Suprapubic skin (tissue), 4 donors: ENCODE measurements at places on chromosomes 6 and 20. TPM values are rescaled to one million over a fixed set of nuclear protein-coding genes. Genes with fewer than 3 reads are reported as not detected.

The AGER gene
- not detected for total RNA-seq

The EBF4 gene
- total RNA-seq: 6.6 TPM

The RWDD2A gene
- 3.5 TPM for total RNA-seq

- no peak for DNase-seq
Observed at GRCh38 chr20:38790200-38791053, 15.1 kb upstream of the PPP1R16B start.

DNA sequence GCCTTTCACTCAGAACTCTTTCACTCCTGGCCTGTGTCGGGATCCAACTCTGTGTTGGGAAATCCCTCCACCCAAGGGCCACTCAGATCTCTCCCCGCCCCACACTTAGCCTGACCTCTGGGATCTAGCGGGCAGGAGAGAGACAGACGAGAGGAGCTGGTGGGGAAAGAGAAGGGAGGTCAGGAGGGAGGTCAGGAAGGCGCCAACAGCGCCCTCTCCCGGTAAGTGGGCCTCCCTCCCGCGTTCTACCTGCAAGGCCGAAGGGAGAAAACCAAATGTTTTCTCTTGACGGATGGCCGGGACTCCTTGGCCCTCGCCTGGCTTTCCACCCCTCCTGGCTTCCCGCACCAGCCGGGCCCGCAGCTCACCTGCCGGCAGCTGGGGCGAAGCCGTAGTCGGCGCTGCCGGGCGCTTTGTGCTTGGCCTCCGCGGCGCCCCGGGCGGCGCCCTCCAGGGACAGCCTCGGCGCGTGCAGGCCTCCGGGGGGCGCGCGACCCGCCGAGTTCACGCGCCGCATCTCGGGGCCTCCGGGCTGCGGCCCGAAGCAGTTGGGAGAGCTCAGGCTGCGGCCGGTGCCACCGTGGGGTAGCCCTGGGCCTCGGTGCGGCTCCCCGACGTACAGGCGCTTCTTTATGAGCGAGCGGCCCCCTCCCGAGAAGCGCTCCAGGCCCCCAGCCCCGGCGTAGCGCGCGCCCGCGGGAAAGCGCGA is 38.2 kb downstream of the C6orf132 start:
- no peak for DNase-seq

GRCh38 chr6:87848616-87849015 is 146.6 kb upstream of the AKIRIN2 start:
- DNase-seq: no peak
